DMS 273 treated with DMSO at 0.1 percent for 48 hours (cell line): ENCODE measurements at places on chromosomes 12 and 14.

DNA sequence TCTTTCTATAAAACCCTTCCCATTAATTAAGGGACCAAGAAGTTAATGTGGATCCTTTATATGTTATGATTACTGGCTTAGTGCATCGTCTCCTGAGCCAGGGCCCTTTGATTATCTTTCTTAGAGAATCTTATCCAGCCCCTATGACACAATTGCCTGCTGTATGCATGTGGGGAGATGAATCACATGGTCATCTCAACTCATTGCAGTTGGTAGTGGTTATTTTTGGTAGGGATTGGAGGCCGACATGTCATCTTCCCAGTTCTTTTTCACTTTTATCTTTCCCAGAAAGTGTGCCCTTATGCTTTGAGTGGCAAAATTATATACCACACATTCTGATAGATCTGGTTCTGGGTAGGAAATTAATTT is 26.0 kb downstream of the ZNF664 start:
- DNase-seq, result no peak

DNA sequence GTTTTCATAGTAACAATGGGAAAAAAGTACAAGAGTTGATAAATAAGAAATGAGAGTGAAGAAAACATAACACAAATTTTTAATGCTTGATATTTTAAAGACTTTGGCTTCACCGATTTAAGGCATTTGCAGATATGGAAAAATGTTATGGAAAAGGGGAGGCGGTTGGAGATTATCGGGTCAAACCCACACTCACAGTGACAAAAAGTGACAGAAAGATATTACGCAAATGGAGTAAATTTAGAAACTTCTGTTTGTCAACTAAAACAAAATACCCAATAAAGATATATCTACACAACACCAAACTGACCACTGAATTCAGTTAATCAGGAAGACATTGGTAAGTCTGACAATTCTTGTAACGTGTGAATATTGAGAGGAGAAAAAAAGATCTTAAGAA is 2.5 kb downstream of the PPP1R12A start:
- DNase-seq, result no peak

- no peak for DNase-seq
Measured at GRCh38 chr14:105299654-105300541, 903 bp downstream of the BRF1 start.

- no peak for DNase-seq
Measured at GRCh38 chr12:87670448-87670847, 358.8 kb downstream of the C12orf50 start.

- DNase-seq, result no peak
Measured at GRCh38 chr12:110116623-110117022, 7.5 kb upstream of the IFT81 start.

GRCh38 chr12:54051026-54051842 is 2.4 kb upstream of the HOXC4 start:
- DNase-seq, result no peak

DNA sequence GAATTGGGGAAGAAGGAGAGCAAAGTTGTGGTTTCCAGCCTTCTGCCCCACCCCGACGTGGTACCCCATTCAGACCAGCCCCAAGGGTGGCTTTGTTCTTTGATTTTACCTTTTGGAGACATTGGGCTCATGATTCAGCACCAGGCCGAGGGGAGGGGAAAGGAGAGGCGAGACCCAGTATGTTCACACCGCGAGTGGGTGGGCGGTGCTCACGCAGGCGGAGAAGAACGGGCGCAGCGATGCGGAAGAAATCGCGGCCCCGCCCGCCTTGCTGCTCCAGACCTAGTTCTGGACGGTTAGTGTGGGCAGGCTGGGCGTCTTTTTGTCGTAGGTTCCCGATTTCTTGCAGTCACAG is 963 bp downstream of the ATL1 start:
- DNase-seq, result peak; percentile 20

DNA sequence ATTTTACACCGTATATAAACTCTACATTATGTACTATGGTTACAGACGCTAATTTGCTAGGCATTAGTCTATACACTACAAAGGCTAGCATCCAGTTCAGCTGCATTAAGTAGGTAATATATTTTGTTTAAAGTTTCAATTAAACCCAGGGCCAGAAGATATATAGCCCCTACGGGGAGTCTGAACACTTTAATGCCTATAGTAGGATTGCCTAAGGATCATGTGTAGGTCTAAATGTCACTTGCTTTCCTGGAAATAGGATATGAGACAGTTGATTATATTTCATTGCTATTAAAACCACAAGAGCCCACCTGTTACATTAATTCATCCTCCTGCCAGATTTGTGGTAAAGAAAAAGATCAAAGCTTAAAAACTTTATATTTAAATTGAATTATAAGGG is 286.9 kb downstream of the TMTC2 start:
- DNase-seq, result no peak

DNA sequence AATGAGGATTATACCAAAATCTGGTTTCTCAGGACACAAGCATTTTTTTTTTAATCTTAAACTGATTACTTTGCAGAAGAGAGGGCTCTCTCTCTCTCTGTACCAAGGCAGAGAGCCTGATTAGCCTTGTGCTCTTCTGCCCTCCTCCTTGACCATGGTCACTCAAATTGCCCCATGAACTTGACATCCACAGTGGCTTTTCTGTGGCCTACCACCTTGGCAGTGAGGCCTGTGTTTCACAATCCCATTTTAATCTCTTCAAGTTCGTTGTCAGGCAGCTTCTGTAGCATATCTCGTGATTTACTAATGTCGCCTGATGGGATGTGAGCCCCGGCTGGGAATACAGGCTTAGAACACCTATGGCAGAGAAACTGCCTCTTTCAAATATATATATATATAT is 30.7 kb upstream of the PWP1 start:
- no peak for DNase-seq

DNA sequence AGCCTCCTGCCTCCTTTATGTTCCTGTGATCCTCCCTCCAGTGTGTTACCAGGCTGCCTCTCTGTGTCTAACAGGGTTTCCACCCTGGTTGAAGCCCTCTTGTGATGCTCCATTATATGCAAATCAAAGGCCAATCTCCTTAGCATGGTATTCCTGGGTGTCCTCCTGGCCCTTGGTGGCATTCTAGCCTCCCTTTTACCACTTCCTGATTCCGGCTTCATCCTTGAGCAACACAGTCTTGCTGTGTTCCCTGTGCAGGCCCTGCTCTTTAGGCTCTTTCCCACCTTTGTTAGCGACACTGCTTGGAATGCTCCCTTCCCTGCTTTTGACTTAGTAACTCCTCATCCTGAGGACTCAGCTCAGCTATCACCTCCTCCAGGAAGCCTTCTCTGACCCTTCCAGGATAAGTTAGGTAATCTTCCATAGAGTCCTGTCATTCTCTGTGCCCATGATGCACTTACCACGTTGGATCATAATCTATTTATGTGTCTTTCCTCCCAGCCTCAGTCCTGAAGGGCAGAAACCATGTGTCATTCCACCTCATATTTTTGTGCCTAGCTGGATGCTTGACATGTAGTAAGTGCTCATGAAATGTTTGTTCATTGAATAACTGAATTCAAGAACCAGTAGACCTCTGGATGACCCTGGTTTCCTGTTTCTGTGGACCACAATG is 37.3 kb downstream of the PRKCH start:
- no peak for DNase-seq

GRCh38 chr12:62351326-62351725 is 91.1 kb downstream of the USP15 start:
- no peak for DNase-seq

- no peak for DNase-seq
Measured at GRCh38 chr12:97921979-97922722, 459.5 kb downstream of the RMST start.

GRCh38 chr14:96423446-96424108 is 31.6 kb downstream of the AK7 start:
- no peak for DNase-seq

- DNase-seq, result no peak
Measured at GRCh38 chr14:105147671-105148603, 20.6 kb downstream of the JAG2 start.

GRCh38 chr14:105578070-105578469 is 51.7 kb downstream of the TMEM121 start:
- DNase-seq, result no peak

DNA sequence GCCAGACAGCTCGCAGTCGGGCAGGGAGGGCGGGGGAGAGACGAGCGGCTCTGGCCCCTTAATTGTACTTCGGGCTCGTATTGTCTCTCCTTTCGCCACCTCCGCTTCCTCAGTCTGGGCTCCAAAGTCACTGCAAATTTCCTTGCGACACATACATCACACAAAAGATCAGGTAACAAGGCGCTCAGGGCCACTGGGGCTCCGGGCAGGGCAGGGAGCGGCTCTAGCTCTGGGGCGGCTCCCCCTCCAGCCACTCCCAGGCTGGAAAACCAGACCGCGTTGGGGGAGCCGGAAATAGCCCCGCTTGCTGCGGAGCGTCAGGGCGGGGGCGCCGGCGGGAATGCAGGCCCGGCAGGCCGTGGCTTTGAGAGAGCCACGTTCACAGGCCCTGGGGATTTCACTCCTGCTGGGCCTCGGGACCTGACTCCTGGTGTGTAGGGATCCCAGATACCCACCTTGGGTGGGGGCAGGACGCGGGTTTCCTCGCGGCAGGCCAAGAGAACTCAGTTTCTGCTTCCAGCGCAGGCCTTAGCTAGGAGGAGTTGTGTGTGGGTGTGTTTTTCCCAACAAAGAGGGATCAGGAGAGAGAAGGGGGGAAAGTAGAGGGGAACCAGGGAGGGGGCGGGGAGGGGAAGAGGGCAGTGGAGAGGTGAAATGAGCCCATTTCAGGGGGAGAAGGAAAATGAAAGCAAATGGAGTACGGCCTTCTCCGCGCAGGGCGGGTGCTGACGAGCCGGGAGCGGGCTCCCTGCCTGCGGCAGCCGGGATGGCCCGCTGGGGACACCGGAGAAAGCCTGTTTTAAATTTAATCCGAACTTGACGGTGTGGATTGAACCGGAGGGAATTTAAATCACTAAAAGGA is 4.4 kb upstream of the HOXC9 start:
- DNase-seq, result no peak

GRCh38 chr14:24312736-24313507 is 1.6 kb downstream of the LTB4R start:
- no peak for DNase-seq

DNA sequence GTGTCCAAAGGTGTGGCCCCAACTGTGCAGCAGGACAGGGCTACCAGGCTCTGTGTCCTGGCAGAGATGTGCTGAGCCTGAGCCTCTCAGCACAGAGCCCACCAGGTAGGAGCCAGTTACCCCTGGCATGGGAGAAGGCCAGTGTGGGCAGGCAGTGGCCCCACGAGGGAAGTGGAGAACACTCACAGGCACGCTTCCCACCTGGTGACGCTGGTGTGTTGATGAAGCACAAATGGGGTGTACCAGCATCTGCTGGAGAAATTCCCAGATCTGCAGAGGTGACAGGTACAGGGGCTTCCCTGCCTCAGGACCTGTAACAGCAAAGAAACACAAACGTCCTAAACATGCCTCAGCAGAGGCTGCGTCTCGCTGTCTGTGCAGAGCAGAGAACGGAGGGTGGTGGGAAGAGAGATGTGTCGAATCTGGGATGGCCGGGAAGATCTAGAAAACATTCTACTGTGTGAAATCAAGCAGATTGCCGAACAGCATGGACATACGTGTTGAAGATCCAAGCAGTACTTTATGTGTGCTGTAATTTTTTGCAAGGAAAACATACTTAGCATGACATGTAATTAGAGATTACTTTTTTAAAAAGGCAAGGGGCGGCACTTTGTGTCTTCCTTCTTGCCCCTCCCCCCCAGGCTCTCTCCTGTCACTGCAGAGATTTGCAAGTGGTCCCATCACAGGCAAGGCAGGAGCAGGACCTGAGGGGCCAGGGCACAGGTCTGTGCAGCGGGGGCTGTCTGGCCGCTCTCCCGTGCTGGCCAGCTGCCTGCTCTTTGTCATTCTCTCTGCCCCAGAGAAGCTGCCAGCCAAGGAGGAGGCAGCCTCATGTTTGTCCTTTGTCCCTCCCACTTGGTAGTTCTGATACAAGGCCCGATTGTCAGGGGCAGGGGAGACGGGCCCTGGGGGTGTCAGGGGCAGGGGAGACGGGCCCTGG is 17.3 kb downstream of the HIP1R start:
- DNase-seq, result no peak
